Suprapubic skin (tissue), 4 donors: ENCODE measurements at places on chromosomes 2 and 18.

- H3K36me3 ChIP-seq = no peaks in the 10 kb centered on the region
- no peak overlapping the region for H3K4me3 ChIP-seq
- no peaks in the 10 kb centered on the region for H3K4me1 ChIP-seq
- H3K27me3 ChIP-seq = peaks cover 8% of the 10 kb centered on the region
- no peak overlapping the region for H3K27ac ChIP-seq
Observed at GRCh38 chr2:10477443-10478297, 29.5 kb upstream of the ODC1 start.

- no peaks in the 10 kb centered on the region for H3K4me1 ChIP-seq
- no peak overlapping the region for H3K4me3 ChIP-seq
Observed at GRCh38 chr2:136359121-136359965, 241.4 kb upstream of the CXCR4 start.

DNA sequence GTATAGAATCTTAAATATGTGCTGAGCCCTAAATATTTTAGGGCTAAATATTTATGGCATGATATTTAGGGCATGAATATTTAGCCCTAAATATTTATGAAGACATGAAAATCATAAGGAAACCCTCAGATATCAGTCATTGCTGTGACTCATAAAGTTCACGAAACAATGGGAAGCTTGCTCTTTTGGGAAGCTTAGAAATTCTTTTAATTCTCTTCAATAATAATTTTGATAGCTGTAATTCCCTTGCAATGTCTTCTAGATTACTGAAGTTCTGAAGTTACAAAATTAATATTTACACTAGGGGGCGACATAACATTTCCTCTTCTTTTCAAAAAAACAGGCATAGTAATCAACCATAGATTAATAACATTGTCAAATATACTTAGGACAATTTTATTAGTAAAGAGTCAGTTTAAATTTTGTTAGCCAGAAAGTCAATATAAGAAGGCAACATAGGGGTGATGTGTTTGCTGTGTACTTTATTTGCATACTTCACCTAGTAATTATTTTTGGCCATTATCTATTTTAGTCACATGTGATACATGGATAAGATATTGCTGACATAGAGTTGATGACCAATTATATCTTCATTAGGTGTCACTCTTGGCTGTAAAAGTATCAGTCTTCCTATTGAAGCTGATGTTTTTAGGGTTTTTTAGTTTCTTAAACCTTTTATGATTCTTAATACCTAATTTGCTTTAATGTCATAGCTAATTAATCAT is 13.2 kb downstream of the ZNF804A start:
- no peak for DNase-seq
- H3K36me3 ChIP-seq = no peaks in the 10 kb centered on the region
- no peaks in the 10 kb centered on the region for H3K4me1 ChIP-seq
- no peak overlapping the region for H3K27ac ChIP-seq
- H3K27me3 ChIP-seq = no peaks in the 10 kb centered on the region

DNA sequence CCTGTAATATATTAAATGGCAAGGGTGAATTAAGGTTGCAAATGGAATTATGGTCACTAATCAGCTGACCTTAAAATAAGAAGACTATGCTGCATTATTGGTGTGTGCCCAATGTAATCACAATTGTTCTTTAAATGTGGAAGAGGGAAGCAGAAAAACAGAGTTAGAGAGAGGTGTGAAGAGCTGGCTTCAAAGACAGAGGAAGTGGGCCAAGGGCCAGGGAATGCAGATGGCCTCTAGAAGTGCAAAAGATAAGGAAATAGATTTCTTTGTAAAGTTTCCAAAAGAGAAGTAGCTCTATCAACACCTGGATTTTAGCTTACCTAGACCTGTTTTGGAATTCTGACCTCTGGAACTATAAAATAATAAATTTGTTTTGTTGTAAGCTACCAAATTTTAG is 276.0 kb downstream of the LRRTM1 start:
- H3K4me1 ChIP-seq = no peaks in the 10 kb centered on the region
- H3K27ac ChIP-seq = no peak overlapping the region
- H3K27me3 ChIP-seq = no peaks in the 10 kb centered on the region

DNA sequence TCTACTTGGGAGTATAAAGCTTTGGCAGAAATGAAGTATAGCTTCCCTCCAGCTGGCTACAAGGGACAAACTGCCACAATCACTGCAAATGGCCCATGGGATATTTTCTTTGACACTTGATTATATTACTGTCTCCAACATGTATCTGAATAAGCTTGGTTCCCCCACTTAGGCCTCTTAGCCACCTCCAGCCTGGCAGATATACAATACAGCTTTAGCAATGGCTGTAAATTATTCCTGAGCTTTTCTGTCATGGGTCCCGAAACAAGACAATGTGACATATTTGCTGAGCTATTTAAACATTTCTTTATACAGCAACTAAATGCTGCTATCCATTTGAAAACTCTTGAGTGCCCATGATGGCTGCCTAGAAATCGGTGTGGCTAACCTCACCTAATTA is 406.2 kb downstream of the SUCLG1 start:
- H3K4me3 ChIP-seq = no peak overlapping the region
- H3K36me3 ChIP-seq = no peaks in the 10 kb centered on the region
- no peak for DNase-seq
- H3K27ac ChIP-seq = no peak overlapping the region
- H3K4me1 ChIP-seq = no peaks in the 10 kb centered on the region
- H3K27me3 ChIP-seq = no peaks in the 10 kb centered on the region

DNA sequence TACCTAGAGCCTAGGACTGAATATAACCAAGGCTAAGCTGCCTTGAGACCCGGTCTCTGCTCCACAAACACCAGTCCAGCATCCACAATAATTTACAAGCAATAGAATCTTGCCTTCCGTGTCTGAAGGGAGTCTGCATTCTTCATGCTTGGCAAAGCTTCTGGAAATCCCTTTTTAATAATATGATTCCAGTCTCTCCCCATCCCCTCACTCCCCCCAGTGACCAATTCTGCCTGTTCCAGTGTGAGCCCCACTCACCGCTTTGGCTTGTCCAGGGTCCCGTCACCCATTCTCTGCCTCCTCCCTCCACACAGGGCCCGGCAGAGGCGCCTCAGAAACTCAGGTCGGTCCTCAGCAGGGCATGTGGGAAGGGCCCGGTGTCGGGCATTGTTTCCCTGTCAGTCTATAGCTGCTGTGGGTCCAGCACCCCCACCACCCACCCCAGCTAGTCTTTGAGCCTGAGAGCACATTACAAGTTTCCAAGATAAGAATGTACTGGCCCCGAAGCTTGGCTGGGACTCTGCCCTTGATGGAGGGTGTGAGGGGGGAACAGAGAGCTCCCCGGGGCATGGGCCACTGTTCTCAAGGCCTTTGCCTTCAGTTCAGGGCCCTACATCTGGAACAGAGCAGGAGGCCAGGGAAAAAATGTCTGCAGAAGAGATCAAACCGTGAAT is 129.7 kb upstream of the MYCN start:
- no peak overlapping the region for H3K27ac ChIP-seq
- no peak overlapping the region for H3K4me3 ChIP-seq
- DNase-seq = no peak
- H3K36me3 ChIP-seq = no peaks in the 10 kb centered on the region
- H3K4me1 ChIP-seq = no peaks in the 10 kb centered on the region

DNA sequence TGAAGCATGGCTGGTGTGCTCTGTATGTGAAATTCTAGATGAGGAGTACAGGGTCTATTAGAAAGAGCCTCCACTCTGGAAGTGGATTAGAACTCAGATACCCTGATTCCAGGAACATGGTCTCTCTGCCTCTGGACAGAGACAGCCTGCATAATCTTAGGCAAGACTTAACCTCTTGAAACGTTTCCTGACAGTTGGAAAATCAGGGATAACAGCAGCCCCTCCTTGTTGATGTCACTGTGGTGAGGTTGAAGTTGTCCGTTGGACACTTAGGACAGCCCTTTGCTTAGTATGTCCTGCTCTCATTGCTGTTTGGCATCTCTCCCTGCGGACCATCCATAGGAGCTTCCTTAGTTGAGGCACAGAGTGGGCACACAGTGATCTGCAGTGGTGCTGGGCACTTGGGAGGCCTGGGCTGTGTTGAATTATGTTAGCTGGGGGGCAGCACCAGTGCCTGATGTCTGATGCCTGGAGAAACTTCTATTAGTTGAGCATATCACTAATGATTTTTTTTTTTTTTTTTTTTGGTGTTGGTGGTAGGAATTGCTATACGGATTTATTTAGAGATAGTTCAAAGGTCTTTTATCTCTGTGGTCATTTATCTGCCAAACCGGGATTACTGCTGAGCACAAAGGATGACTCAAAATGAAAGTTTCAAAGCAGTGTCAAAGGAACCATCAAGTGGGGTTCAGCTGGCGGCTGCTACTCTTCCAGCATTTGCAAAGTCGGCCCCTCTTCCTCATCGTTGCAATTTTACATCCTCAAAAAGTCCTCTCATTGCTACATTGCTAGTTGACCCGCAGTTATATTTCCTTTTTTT is 28.8 kb downstream of the SETBP1 start:
- H3K27me3 ChIP-seq = no peaks in the 10 kb centered on the region
- H3K36me3 ChIP-seq = no peaks in the 10 kb centered on the region

GRCh38 chr18:13309748-13310670 is 91.4 kb downstream of the LDLRAD4 start:
- H3K36me3 ChIP-seq = peaks cover 3% of the 10 kb centered on the region
- H3K4me3 ChIP-seq = no peak overlapping the region
- H3K27me3 ChIP-seq = no peaks in the 10 kb centered on the region
- DNase-seq = no peak

DNA sequence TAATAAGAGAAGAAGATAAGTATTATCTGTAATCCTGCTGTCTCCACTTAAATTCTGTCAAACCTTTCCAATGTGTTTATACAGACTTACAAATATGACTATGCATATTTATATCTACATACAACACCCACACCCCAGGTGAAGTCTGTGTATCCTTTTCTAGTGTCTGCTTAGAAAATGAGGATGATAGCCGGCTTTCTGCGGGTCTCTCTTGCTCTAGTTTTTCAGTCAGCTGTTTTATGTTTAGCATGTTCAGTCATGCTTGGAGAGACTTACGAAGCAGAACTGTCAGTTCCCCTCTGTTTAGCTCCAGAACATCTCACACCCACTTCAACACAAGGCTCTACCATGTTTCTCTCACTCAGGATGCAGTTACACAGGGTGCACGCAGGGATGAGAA is 137.3 kb upstream of the NFATC1 start:
- H3K4me1 ChIP-seq = no peaks in the 10 kb centered on the region
- no peak overlapping the region for H3K4me3 ChIP-seq
- H3K36me3 ChIP-seq = peaks cover 19% of the 10 kb centered on the region
- no peaks in the 10 kb centered on the region for H3K27me3 ChIP-seq
- H3K27ac ChIP-seq = no peak overlapping the region

DNA sequence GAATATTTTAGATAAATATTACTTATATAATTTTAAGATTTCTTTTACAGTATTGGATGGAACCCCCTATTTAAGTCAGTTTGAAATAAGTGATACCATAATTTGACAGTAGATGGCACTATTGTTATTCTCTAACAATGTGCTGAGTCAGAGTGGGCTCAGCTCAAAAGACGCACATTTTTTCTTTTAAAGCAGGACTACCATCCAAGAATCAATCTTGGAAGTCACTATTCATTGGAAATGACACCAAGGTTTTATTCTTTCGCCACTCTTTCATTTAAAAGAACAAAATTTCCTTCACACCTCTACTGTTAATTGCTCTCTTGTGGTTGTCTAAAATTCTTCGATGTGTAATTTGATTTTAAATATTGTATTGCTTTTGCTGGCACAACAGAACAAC is 32.6 kb upstream of the SPAG16 start:
- H3K4me1 ChIP-seq = peaks cover 3% of the 10 kb centered on the region
- no peak overlapping the region for H3K4me3 ChIP-seq
- DNase-seq = no peak

- H3K4me3 ChIP-seq = no peak overlapping the region
- no peak overlapping the region for H3K27ac ChIP-seq
- no peak for DNase-seq
- no peaks in the 10 kb centered on the region for H3K36me3 ChIP-seq
Observed at GRCh38 chr2:164126960-164127660, 391.3 kb upstream of the FIGN start.

DNA sequence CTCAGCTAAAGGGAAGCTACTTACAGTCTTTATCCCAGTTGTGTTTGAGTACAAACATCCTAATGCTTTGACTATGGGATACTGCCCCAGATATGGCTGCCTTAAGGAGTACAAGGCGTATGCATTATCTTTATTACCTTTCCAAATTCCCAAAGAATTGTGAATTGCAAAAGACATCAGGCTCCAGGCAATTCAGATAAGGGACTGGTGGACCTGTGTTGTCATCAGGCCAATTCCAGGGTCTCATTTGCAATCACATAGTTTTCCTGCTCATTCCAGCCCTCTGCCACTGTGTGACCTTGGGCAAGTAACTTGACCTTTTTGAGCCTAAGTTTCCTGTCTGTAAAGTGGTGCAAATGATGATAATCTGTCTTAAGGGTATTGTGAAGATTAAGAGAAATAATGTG is 137.5 kb downstream of the FMNL2 start:
- H3K36me3 ChIP-seq = no peaks in the 10 kb centered on the region
- DNase-seq = no peak
- peaks cover 44% of the 10 kb centered on the region for H3K4me1 ChIP-seq
- no peak overlapping the region for H3K4me3 ChIP-seq

- peaks cover 78% of the 10 kb centered on the region for H3K36me3 ChIP-seq
- H3K4me3 ChIP-seq = no peak overlapping the region
- H3K27ac ChIP-seq = no peak overlapping the region
- H3K27me3 ChIP-seq = no peaks in the 10 kb centered on the region
Observed at GRCh38 chr2:218547511-218547910, 20.6 kb downstream of the USP37 start.

DNA sequence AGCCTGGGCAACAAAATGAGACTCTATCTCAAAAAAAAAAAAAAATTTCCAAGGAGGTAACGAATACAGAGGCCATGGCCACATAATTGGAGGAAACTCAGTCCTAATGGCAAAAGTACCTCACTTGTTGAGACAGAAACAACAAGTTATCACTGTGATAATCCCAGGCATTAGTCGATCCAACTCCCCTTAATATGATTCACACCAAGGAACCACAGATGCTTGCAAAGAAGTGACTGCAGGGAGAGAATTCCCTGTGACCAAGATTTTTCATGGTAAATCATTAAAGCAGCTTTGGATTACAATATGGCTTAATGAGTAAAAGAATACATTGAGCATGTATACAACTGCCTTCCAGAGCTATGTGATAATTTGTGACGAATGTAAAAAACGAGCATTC is 80.4 kb upstream of the RNU4ATAC start:
- DNase-seq = no peak
- H3K4me3 ChIP-seq = no peak overlapping the region
- H3K4me1 ChIP-seq = no peaks in the 10 kb centered on the region
- H3K36me3 ChIP-seq = peaks cover 95% of the 10 kb centered on the region

- DNase-seq = no peak
- no peaks in the 10 kb centered on the region for H3K27me3 ChIP-seq
- H3K27ac ChIP-seq = no peak overlapping the region
- peaks cover 32% of the 10 kb centered on the region for H3K36me3 ChIP-seq
- no peak overlapping the region for H3K4me3 ChIP-seq
Observed at GRCh38 chr2:101830146-101830545, 132.6 kb downstream of the MAP4K4 start.

DNA sequence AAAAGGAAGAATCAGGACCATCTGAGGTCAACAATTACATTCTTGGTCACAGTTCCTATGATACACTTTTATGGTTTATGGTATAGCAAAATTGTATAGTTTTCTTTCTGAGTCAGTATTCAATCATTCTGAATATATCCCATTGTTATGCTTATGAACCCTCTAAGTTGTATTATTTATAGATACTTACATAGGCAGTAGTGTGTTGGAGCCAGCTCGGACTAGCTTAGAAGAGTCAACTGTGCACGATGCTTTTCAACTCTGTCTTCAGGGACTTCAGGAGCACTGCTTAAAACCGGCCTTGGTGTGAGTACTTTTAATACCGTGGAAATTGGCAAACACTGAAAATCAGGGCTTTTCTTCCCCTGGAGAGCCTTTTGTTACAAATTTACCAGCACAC is 215.7 kb downstream of the IKZF2 start:
- no peak overlapping the region for H3K4me3 ChIP-seq
- H3K4me1 ChIP-seq = peaks cover 13% of the 10 kb centered on the region
- DNase-seq = no peak
- no peak overlapping the region for H3K27ac ChIP-seq
